ENCODE measurements at places on chromosomes 2 and 18. TPM values are rescaled to one million over a fixed set of nuclear protein-coding genes. Genes with fewer than 3 reads are reported as not detected.
A peak's percentile ranks its signal among the peaks of the same experiment; 100 is the strongest.

Gene ASPRV1
- total RNA-seq, result 0.84 TPM

Gene HTRA2
- total RNA-seq, result 45.9 TPM

Gene POTEC
- not detected for total RNA-seq

Gene FRZB
- total RNA-seq, result 52.1 TPM

DNA sequence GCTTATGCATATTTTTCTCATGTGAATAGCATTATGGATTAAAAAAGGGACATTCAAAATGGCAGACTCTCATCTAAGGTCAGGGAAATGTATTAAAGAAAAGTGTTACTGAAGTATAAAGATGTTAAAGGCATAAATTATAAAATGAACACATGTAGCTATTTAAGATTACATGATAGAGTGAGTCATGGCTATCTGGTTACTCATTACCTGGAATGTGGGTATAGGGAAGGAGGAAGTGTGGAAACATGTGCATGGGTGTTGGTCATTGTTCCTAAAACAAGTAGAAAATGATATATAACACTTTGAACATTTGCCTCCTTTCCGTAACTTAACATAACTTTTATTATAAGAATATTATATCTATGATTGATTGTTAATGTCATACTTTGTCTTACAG is 66.4 kb downstream of the MYO1B start:
- DNase-seq, result no peak

DNA sequence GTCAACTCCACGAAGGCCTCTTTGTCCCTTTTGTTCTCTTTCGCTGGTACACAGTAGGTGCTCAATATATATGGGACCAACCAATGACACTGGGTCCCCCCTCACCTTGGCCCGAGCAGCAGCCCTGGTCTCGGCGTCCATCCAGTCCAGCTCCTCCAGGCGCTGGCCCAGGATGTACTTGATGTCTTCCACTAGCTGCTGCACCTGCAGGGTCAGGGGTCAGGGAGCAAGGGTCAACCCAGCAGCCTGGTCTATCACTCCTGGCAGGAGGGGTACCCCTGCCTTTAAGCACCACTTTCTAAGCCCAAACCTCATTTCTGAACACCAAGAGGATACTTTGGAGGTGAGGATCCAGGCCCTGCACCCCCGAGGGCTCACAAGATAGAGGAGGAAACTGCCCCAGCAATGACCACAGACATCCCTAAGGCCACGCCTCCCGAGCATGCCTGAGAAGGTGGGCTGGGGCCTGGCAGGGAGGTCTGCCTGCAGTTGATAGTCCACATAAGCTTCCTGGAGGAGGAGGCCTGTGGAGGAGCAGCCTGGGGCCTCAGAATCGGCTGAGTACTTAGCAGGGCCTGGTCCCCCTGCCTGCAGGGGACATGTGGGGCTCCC is 4.2 kb downstream of the ECEL1 start:
- DNase-seq, result peak; percentile 45

DNA sequence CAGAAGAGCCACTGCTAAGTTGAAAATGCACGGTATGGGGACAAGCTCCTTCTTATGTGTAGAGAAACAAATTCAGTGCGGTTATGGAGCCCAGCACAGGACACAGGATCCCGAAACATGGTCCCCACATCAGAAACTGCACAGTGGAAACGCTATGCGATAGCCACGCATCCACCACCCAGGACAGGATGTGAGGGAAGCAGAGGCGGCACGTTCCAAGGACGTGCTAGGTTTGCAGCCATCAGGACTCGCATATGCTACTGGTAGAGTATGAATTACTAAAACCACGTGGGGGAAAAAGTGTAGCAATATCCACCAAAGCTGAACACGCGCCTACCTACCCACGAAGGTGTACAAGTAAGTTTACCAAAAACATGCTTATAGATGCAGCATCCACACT is 34.7 kb upstream of the SNTG2 start:
- peak; percentile 24 for DNase-seq

- DNase-seq, result peak; percentile 66
These were observed 88.3 kb downstream of the NRP2 start for GRCh38 chr2:205770577-205770976.

GRCh38 chr2:18373081-18373480 is 187.4 kb downstream of the RDH14 start:
- no peak for DNase-seq
